ENCODE measurements at places on chromosomes 7 and 10. TPM values are rescaled to one million over a fixed set of nuclear protein-coding genes. Genes with fewer than 3 reads are reported as not detected.

CALML3 gene
- total RNA-seq = not detected

DNA sequence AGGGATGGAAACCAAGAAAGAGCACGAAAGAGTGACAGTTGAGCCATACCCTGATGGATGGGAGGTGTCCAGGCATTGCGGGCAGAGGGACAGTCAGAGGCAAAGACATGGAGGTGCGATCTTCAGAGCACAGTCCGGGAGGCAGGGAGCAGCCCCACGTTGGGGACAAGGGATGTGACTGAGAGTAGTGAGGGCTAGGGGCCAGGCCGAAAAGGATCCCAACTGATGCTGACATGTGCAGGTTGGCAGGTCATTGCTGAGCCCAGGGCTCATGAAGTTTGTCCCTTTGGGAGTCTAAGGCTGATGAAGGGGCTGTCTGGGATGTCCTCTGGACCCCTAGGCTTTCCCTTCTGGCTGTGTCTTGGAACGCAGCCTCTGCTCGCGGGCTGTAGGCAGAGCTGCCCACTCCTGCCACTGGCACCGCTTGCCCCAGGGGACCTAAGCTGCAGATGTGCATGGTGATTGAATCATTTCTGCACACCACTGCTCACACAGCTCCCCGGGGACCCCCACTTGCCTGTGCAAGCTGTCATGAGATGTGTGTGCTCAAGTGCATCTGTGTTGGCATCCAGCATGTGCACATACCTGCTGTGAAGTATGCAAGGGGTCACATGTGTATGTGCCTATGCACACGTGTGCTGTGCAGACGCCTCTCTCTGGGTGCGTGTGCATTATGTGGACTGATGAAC, 125.1 kb downstream of the ZMIZ1 start:
- H3K27me3 ChIP-seq = no peaks in the 10 kb centered on the region
- no peaks in the 10 kb centered on the region for H3K36me3 ChIP-seq
- DNase-seq = no peak
- no peak overlapping the region for H3K27ac ChIP-seq
- H3K4me3 ChIP-seq = no peak overlapping the region

GRCh38 chr7:121547544-121548092, 151.5 kb upstream of the FAM3C start:
- DNase-seq = no peak
- peaks cover 50% of the 10 kb centered on the region for H3K4me1 ChIP-seq
- H3K27me3 ChIP-seq = no peaks in the 10 kb centered on the region
- peaks cover 16% of the 10 kb centered on the region for H3K36me3 ChIP-seq
- H3K27ac ChIP-seq = no peak overlapping the region

DNA sequence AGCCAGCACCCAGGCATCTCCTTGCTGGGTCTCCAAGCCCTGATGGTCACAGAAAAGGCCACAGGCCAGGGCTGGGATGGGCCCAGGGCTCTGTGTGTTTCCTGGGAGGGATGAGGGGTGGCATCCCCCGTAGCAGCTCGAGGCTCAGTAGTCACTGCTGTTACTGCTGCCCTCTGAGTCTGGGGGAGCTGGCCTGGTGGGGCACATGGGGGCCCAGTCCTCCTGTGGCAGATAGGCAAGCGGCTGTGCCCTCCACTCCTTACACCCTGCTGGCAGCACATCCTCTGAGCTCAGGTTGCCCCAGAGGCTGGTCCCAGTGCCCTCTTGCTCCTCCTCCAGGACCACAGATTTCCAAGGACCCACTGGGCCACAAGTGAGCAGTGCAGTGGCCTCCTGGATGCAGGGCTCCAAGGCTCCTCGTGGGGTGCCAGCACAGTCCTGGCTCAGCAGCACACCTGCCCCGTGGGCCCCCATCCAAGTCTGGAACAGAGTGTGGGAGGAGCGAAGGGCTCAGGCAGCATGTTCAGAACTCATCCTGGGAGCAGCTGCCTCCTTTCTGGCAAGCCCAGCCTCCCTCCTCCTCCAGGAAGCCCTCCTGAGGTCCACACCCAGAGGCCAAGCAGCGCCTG, 31.5 kb upstream of the TUBB8 start:
- no peak overlapping the region for H3K4me3 ChIP-seq
- no peak for DNase-seq
- H3K4me1 ChIP-seq = peaks cover 2% of the 10 kb centered on the region
- H3K36me3 ChIP-seq = no peaks in the 10 kb centered on the region
- H3K27me3 ChIP-seq = peaks cover 24% of the 10 kb centered on the region

GRCh38 chr10:120457431-120458172, 575 bp downstream of the PLPP4 start:
- peaks cover 29% of the 10 kb centered on the region for H3K27me3 ChIP-seq
- no peak overlapping the region for H3K4me3 ChIP-seq
- H3K36me3 ChIP-seq = no peaks in the 10 kb centered on the region
- peaks cover 2% of the 10 kb centered on the region for H3K4me1 ChIP-seq

- H3K4me3 ChIP-seq = no peak overlapping the region
- DNase-seq = no peak
- H3K36me3 ChIP-seq = no peaks in the 10 kb centered on the region
- no peaks in the 10 kb centered on the region for H3K4me1 ChIP-seq
- no peak overlapping the region for H3K27ac ChIP-seq
- H3K27me3 ChIP-seq = no peaks in the 10 kb centered on the region
Measured at GRCh38 chr7:42338916-42339540, 102.0 kb upstream of the GLI3 start.

- no peaks in the 10 kb centered on the region for H3K27me3 ChIP-seq
- DNase-seq = no peak
- H3K36me3 ChIP-seq = no peaks in the 10 kb centered on the region
Measured at GRCh38 chr7:72321081-72321480, 91.1 kb downstream of the CALN1 start.

GRCh38 chr10:79093658-79094411, 25.1 kb downstream of the ZMIZ1 start:
- H3K4me1 ChIP-seq = peaks cover 6% of the 10 kb centered on the region
- no peaks in the 10 kb centered on the region for H3K27me3 ChIP-seq
- H3K36me3 ChIP-seq = no peaks in the 10 kb centered on the region
- no peak for DNase-seq
- no peak overlapping the region for H3K27ac ChIP-seq

Measured in activated CD4-positive, alpha-beta memory T cell treated with anti-CD3 and anti-CD28 coated beads, Interleukin-2, amount 10 ng/mL, durations not matched to agents 7 days and 5 days (primary cell).